ENCODE measurements at places on chromosomes 7 and 10.

DNA sequence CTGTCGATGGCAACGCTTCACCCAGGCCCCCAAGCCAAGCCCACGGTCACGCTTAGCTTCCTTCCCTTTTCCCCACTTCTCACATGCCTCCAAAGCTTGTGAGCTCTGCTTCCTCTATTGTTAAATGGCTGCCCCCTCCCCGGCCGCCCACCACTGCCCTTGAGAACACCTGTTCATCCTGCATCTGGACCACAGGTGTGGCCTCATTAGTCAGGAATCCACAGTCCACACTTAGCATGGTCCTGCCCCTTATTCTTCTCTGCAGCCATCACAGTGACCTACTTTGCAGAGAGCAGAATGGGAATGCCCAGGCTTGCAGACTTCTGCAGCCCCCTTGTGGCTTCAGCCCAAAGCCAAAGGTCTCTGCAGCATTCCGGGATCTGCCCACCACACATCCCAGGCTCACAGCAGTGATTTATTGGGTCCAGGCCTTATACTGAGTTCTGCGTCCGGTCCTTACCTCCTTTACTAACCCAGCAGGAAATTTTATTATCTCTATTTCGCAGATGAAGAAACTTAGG is 66.9 kb downstream of the PTPRE start:
- no peak for DNase-seq

DNA sequence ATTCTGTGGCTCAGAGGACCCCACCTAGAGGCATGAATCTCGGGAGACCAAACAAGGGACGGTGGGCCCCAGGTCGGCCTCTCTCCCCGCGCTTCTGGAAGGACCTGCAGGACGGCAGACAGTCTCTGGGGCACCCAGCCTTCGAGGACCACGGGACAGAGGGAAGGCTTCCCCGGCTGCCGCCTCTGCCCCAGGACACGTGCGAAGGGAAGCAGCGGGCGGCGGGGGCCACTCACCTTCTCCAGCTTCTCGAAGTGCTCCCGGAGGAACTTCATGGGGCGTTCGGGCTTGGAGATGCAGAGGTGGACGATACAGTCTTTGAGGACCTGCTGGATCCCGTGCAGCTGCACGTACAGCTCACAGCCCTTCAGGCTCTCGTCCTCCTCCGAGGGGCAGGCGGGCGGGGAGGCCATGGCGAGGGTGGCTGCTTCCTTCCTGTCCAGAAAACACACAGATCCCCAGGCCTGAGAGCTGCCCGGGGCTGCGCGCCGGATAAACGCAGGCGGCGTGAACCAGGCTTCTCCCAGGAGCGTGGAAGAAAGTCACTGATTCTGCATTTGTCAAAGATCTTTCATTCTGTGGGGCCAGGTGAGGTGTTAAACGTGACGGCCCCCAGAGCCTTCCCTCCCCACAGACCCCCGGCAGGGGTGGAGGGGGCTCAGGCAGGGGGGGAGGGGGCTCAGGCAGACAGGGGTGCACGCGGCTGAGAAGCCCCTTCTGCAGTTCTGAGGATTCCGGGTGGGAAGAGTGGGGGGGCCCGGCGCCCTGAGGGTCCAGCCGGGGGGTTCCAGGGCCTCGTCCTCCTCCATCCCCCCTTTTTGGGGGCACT is 15.2 kb upstream of the DNAAF5 start:
- DNase-seq = no peak

DNA sequence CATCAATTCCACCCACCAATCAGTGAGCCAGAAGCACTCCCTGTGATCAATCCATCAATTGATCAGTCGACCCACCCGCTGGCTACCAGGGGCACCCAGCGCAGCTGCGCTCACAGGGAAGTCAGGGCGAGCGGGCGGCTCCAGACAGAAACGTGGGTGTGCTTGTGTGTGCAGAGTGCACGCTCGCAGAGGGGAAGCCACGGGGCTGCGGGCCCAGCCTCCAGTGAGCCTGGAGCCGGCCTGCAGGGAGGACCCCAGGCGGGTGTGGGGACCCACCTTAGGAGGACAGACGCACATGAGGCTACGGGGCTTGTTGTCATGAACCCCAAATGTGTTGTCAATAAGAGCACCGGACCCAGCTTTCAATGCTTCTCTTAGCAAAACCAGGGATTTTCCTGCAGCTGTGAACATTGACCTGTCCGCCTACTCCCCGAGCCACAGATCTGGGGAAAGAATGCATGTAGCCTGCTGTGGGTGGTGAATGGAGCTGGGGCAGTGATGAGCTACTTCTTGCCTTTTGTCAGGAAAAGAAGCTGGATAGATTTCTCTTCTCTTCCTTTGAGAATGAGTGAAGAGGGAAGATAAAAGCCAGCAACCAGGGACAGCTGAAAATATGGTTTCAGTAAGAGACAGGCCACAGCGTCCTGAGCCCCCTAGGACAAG is 497.8 kb downstream of the DNAJB6 start:
- DNase-seq = no peak

DNA sequence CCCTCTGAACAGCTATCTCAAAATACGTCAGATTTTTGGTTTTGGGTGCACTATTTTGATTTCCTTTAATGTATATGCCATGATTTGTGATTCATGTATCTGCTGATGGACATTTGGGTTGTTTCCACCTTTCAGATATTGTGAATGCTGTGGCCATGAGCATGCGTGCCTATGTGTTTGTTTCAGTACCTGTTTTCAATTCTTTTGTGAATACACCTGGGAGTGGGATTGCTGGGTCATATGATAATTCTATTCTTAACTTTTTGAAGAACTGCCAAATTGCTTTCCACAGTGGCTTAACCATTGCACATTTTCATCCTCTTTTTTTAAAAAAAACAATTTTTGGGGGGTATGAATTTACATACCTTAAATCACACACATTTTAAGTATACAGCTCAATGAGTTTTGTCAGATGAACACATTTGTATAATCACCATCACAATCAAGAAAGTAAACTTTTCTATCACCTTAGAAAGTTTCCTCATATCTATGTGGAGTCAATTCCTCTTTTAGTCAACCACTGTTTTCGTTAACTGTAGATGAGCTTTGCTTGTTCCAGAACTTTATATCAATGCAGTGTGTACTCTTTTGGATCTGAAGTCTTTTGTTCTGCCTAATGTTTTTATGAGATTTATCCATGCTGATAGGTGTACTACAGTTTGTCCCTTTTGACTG is 36.9 kb downstream of the CYP26A1 start:
- no peak for DNase-seq

- no peak for DNase-seq
Observed at GRCh38 chr7:25779002-25779546, 372.9 kb upstream of the NFE2L3 start.

DNA sequence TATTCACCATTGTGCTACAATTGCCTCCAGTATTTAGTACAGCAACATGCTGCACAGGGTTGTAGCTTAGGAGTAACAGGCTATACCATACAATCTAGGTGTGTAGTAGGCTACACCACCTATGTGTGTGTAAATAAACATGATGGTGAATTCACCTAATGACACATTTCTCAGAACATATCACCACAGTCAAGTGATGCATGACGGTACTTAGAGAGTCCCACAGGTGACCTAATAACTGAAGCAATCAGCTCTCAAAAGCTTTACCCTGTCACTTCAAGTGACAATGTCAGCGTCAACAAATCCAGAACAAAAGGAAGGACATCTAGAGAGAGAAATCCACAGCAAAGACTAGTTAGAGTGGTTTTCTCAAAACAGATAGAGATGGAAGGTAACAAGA is 38.8 kb downstream of the CCNJ start:
- no peak for DNase-seq

GRCh38 chr7:28018856-28019465 is 161.6 kb downstream of the JAZF1 start:
- no peak for DNase-seq

- DNase-seq = no peak
Observed at GRCh38 chr7:29224726-29225125, 30.2 kb downstream of the CHN2 start.

DNA sequence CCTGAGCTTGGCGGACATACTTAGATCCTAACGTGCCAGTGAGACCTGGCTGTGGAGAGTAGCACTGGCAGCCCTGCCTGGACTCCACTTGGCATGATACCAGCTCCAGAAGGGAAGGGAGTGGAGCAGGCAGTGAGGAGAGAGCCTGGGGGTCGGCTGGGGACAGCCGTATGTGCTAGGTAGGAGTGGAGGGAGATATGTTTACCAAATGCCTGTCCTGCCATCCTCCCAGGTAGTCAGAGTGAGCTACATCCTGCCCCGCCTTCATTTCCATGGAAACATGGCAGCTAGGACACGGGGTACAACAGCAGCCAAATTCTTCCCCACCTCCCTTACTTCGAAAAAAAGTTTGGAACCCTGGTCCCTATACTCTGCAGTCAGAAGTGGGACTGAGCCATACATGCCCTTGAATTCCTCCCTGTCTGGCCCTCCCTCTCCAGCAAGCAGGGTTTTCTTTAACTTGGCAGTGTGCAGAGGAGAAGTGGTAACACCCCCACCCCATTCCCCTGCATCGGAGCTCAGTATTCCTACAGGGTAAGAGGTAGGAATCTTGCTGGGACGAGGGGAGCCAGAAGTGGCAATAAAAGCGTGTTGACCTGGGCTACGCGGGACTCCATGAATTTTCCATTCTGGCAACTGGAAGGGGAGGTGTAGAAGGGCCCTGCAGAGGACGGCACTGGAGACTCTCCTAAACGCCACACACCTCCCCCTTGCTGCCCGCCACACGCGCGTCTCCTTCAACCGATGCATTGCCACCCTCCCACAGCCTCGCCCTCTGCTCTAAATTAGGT is 20.0 kb upstream of the SMO start:
- DNase-seq = no peak

GRCh38 chr10:5663692-5664427 is 2.5 kb downstream of the ASB13 start:
- DNase-seq = no peak

- peak; percentile 18 for DNase-seq
Observed at GRCh38 chr10:29386342-29386999, 97.6 kb downstream of the LYZL1 start.

- no peak for DNase-seq
Observed at GRCh38 chr10:69504576-69505250, 53.4 kb downstream of the TSPAN15 start.

DNA sequence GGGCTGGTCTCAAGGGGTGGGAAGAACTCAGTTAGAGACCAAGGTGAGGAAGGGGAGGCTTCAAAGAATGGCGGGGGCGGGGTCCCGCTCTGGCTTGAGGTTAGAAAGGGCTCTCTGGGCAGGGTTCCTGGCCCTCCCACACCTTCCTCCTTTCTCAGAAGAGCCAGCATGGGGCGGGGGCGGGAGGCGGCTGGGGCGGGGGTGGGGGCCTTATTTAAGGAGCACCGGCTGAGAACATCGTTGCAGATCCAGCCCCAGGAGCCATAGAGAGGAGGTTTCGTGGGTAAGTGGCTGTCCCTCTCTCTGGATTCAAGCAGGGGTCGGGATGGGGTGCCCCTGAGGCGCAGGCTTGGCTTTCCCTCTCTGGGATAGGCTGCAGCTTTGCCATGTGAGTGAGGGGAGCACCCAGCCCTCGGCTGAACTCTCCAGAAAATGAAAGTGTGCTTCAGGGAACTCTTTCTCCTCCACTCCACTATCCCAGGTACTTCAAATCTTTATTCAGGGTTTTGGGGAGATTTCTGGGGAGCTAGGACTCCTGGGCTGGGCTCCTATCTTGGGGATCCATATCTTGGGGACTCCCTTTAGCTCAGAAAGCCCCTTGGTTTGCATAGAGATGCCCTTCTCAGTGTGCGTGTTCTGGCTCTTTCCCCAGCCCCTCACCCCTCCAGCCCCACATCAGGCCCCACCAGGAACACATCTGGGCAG is 3.3 kb upstream of the CUEDC2 start:
- peak; percentile 37 for DNase-seq

GRCh38 chr7:11486271-11486670 is 345.7 kb downstream of the THSD7A start:
- no peak for DNase-seq

GRCh38 chr10:60426425-60426824 is 36.8 kb upstream of the ANK3 start:
- no peak for DNase-seq

DNA sequence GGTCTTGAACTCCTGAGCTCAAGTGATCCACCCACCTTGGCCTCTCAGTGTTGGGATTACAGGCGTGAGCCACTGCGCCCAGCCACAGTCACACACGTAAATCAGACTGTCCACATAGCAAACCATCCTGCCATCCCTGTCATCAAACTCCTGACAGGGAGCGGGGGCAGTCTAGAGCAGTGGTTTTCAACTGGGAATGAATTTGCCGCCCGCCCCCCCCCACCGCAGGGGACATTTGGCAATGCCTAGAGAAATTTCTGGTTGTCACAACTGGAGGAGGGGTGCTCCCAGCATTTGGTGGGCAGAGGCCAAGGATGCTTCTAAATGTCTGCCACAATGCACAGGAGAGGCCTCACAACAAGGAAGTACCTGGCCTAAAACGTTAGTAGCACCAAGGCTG is 24.1 kb downstream of the CAMK2G start:
- no peak for DNase-seq

- no peak for DNase-seq
Observed at GRCh38 chr10:538895-539294, 150.6 kb downstream of the DIP2C start.

- no peak for DNase-seq
Observed at GRCh38 chr10:133087679-133088178, at the start of gene ADGRA1. Gene ADGRA1 (plus strand): TSS chr10:133087924. CDS start chr10:133088910, 986 bp downstream.

GRCh38 chr10:86690231-86690630 is 21.9 kb downstream of the LDB3 start:
- DNase-seq = no peak

DNA sequence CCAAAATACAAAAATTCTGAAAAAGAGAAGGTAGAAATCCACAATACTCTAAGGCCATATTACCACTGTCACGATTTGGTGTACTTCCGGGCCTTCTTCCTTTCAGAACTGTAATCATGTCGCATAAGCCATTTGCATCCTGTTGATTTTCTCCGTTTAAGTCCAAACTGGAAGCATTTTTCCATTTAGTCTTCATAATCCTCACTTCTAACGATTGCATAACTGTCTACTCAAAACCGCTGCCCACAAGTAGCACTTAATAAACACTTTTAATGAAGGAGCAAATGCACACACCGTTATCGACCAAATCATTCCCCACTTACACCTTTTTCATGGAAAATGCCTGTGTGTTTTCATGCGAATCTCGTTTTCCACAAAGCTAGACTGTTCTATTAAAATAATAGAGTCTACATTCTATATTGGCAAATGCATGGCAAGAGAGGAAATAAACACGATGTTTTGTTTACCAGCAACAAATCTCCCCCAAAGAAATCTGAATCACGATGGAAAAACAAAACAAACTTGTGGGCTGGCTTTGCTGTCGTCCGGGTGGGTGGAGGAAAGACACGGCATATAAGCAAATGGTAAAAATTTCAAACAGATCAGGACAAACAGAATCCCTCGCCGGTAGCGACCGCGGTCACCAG is 1.0 kb downstream of the ATE1 start:
- DNase-seq = peak; percentile 47

GRCh38 chr7:380139-380485 is 90.1 kb downstream of the FOXL3 start:
- DNase-seq = no peak

DNA sequence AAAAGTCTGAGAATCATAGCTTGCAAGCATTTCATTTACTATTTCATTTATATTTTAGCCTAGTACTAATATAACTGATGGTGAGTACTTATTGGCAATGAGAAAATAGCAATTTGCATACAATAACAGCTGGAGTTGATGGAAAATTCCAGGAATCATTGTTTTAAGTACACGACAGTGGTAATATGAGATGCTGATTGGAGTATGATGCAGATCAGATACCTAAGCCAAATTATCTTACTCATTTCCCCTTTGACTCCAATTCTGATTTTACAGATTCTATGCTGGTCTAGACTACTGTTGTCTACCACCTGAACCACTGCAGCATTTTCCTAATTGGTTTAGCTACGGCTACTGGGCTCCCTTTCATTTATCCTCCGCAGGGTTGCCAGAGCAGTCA is 36.7 kb downstream of the GNG11 start:
- no peak for DNase-seq

GRCh38 chr10:131215776-131216175 is 95.7 kb downstream of the TCERG1L start:
- no peak for DNase-seq

Measured in AML-193 (cell line).